Keratinocyte (primary cell): ENCODE measurements at places on chromosomes 7 and 10. TPM values are rescaled to one million over a fixed set of nuclear protein-coding genes. Genes with fewer than 3 reads are reported as not detected.

DNA sequence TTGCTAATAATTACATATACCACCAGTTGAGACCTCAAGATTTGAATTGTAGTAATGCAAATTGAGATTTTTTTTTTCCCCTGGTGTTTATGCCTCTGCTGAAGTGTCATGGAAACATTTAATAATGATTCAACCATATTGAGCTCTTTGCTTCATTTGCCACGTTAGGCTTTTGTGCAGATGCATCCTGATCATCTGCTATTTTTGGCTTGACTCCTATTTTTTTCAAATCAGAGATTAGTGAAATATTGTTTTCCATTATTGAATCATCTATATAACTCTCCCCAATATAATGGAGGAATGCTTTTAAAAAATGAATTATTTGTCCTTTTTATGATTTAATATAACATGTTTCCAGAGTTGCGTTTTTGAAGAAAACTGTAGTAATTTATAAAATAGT lies 115.1 kb downstream of the SRI start:
- H3K27ac ChIP-seq = no peak overlapping the region
- H3K4me3 ChIP-seq = no peak overlapping the region
- H3K4me1 ChIP-seq = no peaks in the 10 kb centered on the region
- H3K27me3 ChIP-seq = no peaks in the 10 kb centered on the region

- no peak overlapping the region for H3K4me3 ChIP-seq
- no peaks in the 10 kb centered on the region for H3K27me3 ChIP-seq
- H3K27ac ChIP-seq = peak overlapping the region; percentile 99
- peaks cover 15% of the 10 kb centered on the region for H3K36me3 ChIP-seq
Observed at GRCh38 chr7:55133630-55134358, 115.0 kb downstream of the EGFR start.

GRCh38 chr7:44883961-44884620 lies 1.2 kb downstream of the PURB start:
- H3K4me1 ChIP-seq = peaks cover 39% of the 10 kb centered on the region
- H3K36me3 ChIP-seq = no peaks in the 10 kb centered on the region
- peak overlapping the region; percentile 78 for H3K4me3 ChIP-seq

Gene AOAH
- polyA plus RNA-seq = 0.43 to 0.54 TPM (median 0.45 TPM) in 3 replicates

- no peaks in the 10 kb centered on the region for H3K36me3 ChIP-seq
- no peaks in the 10 kb centered on the region for H3K27me3 ChIP-seq
- H3K4me3 ChIP-seq = no peak overlapping the region
- H3K27ac ChIP-seq = no peak overlapping the region
- H3K4me1 ChIP-seq = no peaks in the 10 kb centered on the region
- no peak for DNase-seq
Observed at GRCh38 chr7:137734221-137734620, 112.6 kb downstream of the DGKI start.
